Skeletal muscle cell (primary cell): ENCODE measurements at places on chromosomes 1 and 21.
A peak's percentile ranks its signal among the peaks of the same experiment; 100 is the strongest.

- peak; percentile 74 for DNase-seq
Measured at GRCh38 chr1:8078176-8078671, 52.1 kb upstream of the ERRFI1 start.

DNA sequence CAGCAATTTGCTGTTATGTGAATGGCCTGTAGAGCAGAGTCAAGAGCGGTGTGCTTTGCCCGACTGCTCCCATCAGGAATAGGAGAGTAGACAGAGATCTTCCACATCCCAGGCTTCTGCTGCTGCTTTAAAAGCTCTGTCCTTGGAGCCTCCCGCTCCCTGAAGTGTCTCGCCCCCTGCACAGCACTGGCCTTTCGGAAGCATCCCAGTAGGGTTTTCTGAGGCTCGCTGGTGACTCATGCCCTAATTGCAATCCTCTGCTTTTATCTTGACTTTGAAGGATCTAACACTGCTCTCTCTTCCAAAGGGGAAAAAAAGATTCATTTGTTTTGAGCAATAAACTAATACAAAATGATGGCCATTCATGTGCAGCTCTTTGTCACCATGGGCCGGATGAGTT lies 13.3 kb upstream of the CD101 start:
- DNase-seq: peak; percentile 49

GRCh38 chr1:236039740-236040685 lies 24.9 kb downstream of the NID1 start:
- DNase-seq: peak; percentile 68

- peak; percentile 65 for DNase-seq
Measured at GRCh38 chr1:153548722-153549688, at the start of gene S100A3. TSS of gene S100A3 (minus strand) at chr1:153549258. CDS start at chr1:153548485, 773 bp downstream.

GRCh38 chr1:9649769-9650168 lies 1.8 kb upstream of the PIK3CD start:
- no peak for DNase-seq

GRCh38 chr1:43432171-43432860 lies 21.4 kb downstream of the HYI start:
- DNase-seq: no peak

GRCh38 chr21:41879190-41879998 lies at the start of gene PRDM15:
TSS of gene PRDM15 (minus strand) at chr21:41879344. CDS start at chr21:41860363, 18,981 bp downstream.
- DNase-seq: peak; percentile 68

GRCh38 chr1:87588495-87588894 lies 259.8 kb downstream of the LMO4 start:
- DNase-seq: peak; percentile 14

DNA sequence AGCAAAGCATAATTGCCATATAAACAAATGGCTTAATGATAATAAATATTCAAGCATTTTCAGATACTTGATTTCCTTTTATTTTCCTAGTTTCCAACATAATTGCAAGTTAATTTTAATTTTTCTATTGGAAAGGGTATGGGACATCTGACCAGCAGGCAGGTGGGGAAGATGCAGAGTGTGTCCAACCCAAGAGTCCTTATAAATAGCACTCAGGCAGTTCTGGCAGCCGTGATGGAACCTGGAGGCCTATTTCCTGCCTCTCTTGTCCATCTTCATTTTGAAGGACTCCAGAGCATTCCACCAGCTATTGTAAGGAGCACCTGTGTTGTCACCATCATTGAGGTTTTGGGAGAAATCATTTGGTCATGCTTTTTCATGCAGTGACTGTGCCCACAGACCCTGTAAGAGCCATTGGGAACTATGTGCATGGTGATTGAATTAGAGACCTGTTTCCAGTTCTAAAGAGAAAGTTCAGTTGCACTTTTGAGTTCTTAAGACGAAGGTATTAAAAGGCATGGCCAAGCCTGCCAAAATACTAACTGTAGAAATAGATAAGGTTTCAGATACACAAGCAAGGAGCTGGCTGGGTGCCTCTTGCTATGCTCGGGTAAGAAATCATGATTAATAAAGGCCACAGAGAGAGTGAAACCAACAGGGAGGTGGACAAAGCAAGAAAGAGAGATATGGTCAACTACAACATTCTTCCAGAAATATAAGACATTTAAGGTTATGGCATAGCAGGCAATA lies 92.3 kb downstream of the SPATA46 start:
- DNase-seq: no peak

- DNase-seq: no peak
Measured at GRCh38 chr1:47405697-47406096, 10.4 kb upstream of the FOXE3 start.

- no peak for DNase-seq
Measured at GRCh38 chr1:192914696-192915095, 105.9 kb downstream of the RGS2 start.

DNA sequence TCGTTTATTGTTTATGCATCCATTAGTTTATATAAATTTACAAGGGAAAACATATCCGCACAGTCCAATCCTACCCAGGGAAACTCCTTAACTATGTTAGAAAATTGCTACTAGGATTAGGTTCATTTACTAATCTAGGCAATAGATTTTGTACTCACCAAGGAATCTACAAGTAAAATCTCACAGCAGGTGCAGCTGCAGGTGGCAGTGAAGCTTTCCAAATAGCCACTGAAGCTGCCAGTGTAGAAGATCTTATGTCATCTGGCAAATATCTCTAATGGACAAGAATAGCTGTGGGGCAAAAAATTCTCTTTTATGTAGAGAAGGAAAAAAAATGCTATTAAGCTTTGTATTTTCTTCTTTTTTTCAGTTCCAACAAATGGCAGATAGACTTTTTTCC lies 963.4 kb upstream of the ADGRL4 start:
- DNase-seq: no peak

GRCh38 chr1:1285611-1286311 lies 5.5 kb downstream of the SCNN1D start:
- DNase-seq: no peak

- no peak for DNase-seq
Measured at GRCh38 chr21:43188181-43188580, 19.4 kb downstream of the CRYAA start.

- DNase-seq: peak; percentile 82
Measured at GRCh38 chr1:95035536-95035935, 37.2 kb downstream of the ALG14 start.

GRCh38 chr1:154550657-154551056 lies 7.8 kb downstream of the UBE2Q1 start:
- DNase-seq: no peak

DNA sequence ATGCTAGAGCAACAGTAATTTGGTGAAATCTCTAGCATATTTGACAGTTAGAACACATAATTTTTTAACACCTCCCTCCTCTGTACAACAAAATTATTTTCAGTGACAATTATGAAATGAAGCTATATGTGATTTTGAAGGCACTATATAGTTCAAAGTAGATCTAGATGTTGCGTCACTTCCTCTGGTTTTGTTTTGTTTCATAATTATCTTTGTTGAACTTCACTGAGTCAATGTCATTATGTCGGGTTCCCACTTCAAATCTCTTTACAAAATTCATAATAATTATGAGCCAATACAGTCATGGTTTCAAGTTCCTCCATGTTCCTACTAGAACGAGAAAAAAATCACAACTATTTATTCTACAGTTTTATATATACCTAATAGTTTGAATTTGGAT lies 254.8 kb upstream of the PLXNA2 start:
- DNase-seq: no peak

DNA sequence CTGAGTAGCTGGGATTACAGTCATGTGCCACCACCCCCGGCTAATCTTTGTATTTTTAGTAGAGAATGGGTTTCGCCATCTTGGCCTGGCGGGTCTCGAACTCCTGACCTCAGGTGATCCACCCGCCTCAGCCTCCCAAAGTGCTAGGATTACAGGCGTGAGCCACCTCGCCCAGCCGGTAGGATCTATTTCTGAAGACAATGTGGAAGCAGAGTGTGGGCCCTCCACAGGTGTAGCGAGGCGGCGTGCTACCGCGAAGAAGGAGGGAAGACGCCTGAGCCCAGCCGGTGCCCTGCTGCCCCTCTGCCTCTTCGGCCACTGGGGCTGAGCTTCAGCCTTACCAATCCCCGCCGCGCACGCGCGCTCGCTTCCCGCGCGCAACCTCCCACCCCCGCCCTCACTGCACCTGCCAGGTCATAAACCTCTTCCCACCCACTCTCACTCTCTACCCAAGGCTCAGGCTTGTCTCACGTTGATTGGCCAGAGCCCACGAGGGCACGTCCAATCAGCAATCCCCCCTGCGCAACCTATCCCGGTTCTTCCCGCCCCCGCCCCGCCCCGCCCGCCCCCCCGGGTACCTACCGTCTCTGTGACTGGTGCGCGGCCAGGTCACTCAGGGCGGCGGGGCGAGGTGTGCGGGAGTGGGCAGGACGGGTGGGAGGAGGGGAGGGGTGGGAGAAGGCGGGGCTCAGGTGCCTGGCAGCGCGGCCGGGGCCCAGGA lies 409 bp upstream of the HOOK1 start:
- DNase-seq: no peak

- DNase-seq: no peak
Measured at GRCh38 chr1:182658055-182658454, 26.3 kb downstream of the RGS8 start.

- no peak for DNase-seq
Measured at GRCh38 chr1:58064166-58064565, 482.4 kb downstream of the OMA1 start.

DNA sequence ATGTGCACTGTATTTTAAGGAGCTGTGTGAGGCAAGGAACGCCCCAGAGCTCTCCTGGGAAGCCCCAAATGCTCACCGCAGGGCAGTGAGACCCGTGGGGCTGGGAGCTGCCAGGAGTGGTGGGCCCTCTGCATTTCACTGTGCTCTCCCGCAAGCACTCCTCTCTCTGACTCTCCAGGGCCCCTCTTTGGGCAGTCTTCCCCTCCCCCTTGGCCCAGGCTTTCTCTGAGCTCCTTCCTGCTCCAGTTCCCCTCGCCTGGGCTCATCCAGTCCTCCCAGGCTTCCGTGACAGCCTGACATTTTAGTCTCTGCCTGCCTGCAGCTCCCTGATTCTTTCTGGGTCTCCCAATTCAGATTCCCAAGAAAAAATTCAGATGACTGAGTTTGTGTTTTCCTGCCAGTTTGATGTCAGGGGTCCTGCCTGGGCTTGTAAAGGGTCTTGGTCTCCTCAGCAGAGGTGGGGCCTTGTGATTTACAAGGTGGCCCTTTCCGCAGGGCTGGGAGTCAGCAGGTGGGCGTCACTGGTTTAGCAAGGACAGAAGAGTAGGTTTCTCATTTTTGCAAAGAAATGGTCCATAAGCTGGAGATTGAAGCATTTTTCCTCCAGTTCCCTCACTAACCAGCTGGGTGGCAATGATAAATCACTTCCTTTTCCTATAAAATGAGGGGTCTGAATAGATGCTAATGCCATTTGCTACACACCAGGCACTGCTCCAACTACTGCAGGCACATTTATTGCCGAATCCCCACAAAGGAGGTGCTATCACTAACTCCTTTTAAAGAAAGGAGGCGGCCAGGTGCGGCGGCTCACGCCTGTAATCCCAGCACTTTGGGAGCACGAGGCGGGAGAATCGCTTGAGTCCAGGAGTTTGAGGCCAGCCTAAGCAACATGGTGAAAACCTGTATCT lies 1.9 kb upstream of the CA6 start:
- no peak for DNase-seq

GRCh38 chr1:216750031-216750627 lies 26.9 kb upstream of the ESRRG start:
- DNase-seq: peak; percentile 20

GRCh38 chr1:25658791-25659431 lies 42.3 kb downstream of the MAN1C1 start:
- DNase-seq: no peak

DNA sequence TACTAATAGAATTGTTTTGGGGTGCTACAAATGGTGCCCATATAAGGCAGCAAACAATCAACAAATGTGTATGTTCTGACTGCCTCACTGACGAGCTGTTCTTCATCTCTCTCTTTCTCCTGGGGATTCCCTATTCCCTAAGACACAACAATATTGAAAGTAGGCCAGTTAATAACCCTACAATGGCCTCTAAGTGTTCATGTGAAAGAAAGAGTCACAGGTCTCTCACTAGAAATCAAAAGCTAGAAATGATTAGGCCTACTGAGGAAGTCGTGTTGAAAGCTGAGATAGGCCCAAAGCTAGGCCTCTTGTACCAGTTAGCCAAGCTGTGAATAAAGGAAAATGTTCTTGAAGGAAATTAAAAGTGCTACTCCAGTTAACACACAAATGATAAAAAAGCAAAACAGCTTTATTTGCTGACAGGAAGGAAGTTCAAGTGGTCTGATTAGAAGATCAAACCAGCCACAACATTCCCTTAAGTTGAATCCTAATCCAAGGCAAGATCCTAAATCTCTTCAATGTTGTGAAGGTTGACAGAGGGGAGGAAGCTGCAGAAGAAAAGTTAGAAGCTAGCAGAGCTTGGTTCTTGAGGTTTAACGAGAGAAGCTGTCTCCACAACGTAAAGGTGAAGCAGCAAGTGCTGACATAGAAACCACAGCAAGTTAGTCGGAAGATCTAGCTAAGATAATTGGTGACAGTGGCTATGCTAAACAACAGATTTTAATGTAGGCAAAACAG lies 26.3 kb downstream of the ATP2B4 start:
- DNase-seq: no peak

DNA sequence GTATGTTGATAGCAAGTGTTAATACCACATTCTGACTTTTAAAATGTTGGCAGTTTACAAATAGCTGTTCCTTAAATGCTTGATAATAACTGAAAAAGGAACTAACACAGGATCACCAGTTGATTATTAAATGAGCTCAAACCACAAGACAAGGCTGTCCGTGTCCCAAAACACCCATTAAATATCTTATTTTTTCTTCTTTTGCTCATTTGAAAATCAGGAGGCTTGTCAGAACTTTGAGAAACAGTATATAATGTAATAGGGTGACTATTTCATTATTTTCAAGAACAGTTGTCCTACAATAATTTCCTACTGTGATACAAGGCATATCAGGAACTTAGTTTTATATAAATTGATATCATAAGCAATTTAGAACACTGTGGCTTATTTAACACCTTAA lies 2.7 kb downstream of the CDKN2C start:
- DNase-seq: no peak

GRCh38 chr21:32256251-32256650 lies 22.6 kb downstream of the MIS18A start:
- no peak for DNase-seq

DNA sequence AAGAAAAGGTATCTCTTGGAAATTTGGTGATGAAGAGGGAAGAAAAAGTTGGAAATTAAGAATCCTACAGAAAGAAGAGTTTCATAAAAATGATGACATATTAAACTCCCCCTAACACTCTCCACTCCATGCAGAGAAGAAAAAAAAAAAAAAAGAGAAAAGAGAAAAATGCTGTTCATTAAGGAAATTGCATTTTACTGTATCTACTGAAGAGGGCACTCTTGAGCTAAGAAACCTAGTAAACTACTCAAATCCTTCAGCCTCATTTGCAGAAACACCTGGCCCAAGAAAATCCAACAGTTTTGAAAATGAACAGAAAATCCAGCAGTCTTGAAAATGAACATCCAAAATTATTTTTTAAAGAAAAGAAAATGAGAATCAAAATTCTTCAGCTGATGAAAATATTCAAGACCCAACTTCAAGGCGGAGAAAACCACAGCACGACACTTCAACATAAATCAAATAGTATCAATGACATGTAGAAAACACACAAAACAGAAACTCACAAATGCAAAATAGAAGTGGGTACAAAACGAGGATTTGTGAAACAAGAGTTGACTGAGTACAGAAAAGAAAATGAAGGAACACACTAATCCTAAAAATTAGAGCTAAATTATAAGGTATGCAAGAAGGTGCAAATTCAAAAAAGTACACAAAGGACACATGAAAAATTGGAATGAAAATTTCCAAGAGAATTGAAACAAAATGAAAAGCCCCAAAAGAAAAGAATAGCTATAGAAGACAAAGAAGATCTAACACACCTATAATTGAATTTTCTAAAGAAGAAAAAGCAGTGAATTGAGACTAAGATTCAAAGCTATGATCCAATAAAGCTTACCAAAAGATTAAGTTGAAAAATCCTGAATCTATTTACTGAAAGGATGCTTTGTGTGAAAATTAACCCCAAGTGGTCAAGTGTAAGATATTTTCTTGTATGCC lies 73.2 kb upstream of the DNAJC6 start:
- no peak for DNase-seq
